AG08395 (cell line): ENCODE measurements at places on chromosomes 11 and 22.

- no peak for DNase-seq
Observed at GRCh38 chr11:3217818-3218482, 663 bp downstream of the MRGPRG start.

DNA sequence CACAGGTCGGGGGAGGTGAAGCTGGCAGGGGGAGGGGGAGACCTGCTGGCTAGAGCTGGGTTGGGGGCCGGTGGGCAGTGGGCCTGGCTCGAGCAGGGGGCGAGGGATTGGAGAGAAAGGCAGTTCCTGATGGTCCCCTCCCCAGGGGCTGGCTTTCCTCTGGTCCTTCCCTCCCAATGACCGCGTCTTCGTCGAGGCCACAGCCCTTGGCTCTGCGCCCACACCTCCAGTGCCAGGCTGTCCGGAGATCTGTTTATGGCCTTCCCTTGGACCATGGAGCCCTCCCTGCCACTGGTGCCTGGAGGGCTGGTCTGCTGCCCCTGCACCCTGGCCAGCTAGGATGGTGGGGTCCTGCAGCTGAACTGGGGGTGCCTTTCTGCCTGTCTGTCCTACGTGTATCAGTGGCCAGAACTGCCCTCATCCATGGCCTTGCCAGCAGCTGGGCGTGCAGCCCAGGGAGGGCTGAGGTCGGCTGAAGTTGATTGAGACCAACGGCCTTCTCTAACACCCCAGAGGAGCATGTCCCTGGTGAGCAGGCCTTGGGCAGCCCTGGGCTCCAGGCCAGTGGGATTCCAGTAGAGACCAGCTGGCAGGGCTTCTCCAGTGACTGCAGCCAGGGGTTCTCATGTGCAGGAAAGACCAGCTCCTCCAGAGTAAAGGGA is 12.3 kb downstream of the TANGO2 start:
- no peak for DNase-seq

- DNase-seq, result peak; percentile 72
Observed at GRCh38 chr11:63769042-63769713, 603 bp upstream of the ZFTA start.

GRCh38 chr11:71293961-71294782 is 41.8 kb upstream of the SHANK2 start:
- no peak for DNase-seq

DNA sequence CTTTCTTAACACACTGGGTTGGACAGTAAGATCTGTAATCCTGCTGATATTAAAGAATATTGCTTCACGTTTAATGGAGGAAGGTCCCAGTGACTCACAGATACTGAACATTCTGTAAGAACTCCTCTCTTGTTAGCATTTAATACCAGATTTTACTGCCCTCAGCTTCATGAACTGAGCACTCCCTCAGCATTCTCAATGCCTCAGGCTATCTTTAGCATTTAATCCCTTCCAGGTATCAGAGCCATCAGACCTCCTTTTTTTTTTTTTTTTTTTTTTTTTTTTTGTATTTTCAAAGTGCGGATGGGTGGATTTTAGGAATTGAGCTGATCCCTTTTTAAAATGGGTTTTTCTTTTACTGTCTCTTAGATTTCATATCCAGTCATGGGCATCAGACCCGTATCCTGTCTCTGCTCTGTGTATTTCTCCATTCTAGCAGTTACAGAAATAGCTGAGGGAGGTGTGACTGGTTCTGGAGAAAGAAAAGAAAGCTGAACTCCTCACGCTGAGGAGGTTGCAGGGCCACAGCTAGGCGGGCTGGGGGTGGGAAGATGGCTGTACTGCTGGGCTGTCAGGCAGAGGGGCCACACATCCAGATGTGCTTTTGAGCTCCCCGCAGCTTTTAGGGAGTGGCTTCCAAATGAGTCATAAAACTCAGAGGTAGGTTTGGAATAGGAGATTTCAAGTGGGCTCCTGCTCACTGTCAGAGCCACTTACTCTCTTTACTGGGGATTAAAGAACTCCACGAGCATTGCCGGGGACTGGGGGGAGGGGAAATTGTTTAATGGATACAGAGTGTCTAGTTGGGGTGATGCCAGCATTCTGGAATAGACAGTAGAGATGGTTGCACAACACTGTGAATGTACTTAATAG is 97.0 kb downstream of the SYT9 start:
- no peak for DNase-seq
